ENCODE measurements at places on chromosomes 5 and 9.

GRCh38 chr5:154318691-154319090 is 127.1 kb upstream of the SAP30L start:
- DNase-seq = no peak

- DNase-seq = no peak
These were observed 312.5 kb upstream of the PTGER4 start for GRCh38 chr5:40367255-40367654.

DNA sequence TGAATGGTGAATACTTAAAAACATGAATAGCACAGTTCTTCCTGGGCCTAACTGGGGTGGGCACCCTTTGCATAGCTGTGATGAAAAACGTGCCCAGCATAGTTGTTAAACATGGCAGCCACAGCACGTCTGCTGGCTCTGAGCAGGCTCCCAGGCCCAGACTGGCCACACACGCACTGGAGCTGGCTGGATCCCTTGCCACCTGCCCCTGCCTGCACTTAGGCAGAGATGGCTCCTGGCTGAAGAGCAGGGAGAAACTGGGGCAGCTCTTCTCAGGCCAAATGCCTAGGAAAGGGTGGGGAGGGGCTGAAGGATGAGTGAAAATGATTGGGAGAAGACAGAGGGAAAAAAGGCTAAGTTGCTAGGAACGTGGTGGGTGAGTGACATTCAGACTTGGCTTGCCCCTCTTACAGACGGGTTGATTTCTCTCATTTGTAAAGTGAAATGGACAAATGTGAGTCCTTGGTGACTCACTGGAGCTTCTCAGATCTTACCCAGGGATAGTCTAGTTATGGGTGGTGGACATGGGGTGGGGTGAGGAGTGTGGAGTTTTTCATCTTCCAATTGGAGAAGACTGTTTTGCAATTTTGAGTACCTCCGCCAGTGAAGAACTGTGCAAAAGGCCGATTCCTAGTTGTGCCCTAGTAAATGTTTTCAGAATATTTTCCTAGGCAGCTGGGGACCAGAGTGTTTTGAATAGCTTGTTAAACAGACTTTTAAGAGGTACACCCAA is 42.4 kb downstream of the TRIO start:
- no peak for DNase-seq

GRCh38 chr5:180153099-180153498 is 55.9 kb downstream of the RASGEF1C start:
- DNase-seq = no peak

DNA sequence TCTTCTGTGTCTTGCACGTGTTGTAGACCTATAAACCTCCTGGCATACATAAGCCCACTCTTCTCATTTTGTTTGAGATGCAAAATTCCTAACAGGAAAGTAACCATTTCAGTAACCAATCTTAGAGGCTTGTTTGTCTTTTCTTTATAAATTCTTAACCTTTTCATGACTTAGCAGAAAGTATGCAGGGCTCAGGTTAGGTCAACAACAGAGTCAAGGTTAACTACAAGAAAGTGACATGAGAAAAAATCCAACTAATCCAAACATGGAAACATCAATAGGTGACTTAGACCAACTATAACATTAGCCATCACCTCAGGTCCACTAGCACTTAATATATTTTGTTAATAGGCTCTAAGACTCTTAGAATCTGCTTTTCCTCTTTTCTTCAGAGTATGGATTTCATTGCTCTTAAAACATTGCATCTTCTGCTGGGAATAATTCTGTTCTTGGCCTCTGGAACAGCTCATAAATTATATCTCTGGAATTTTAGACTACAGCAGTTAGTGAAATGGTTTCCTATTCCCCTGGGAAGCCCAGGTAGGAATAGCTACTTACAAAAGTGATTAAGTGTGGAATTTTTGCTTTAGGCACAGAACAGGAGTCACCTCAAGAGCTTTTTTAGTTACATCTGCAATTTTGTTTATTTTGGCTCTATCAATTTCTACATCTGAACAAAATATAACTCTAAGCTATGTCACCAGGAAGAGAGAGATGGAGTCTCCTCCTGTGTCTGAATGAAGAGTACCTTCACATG is 155.3 kb upstream of the ANKRD55 start:
- no peak for DNase-seq

DNA sequence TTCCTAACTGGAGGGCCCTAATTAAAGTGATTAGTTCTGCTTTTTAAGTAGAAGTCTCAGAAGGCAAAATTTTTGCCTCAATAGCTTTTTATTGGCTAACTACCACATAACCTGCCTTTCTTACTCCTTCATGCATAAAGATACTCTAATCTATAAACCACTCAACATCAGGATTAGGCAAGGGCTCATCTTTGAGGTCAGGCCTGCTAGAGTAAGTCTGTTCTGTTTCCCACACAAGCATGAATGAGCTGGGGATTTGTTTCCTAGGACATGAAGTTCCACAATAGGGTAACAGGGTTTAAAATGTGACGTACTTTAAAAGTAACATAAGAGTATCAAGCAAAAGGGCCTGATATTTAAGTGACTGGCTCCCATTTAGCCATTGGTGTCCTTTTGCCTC is 522.7 kb upstream of the TYRP1 start:
- no peak for DNase-seq

GRCh38 chr9:132793606-132794580 is 84.2 kb downstream of the AK8 start:
- no peak for DNase-seq

- DNase-seq = no peak
These were observed 143.7 kb downstream of the LRRC70 start for GRCh38 chr5:62722360-62722759.

DNA sequence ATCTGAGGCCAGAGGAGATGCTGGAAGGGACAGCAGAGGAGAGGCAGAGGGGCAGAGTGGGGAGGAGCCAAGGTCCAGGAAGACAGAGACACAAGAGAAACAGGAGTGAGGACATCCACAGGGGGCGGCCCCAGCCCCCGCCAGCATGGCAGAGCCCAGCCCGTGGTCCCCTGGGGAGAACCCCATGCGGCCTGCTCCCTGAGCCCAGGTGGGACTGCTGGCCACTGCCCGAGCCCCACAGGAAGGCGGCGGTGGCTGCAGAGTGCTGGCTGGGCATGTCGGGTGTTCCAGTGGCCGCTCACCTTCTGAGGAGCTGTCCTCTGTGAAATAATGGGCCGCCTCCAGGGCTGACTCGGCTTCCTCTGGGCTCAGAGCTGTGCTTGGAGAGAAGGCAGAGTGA is 8.9 kb upstream of the MRNIP start:
- DNase-seq = no peak

GRCh38 chr5:74394916-74395880 is 245.3 kb downstream of the ENC1 start:
- no peak for DNase-seq

- DNase-seq = no peak
These were observed 72.0 kb upstream of the CKMT2 start for GRCh38 chr5:81161012-81161601.

GRCh38 chr9:99385215-99385614 is 163.1 kb downstream of the SEC61B start:
- DNase-seq = no peak
